Foreskin fibroblast (primary cell): ENCODE measurements at places on chromosomes 4 and X.
A peak's percentile ranks its signal among the peaks of the same experiment; 100 is the strongest.

- DNase-seq: no peak
Observed at GRCh38 chr4:65667506-65668041, 2.7 kb downstream of the EPHA5 start.

DNA sequence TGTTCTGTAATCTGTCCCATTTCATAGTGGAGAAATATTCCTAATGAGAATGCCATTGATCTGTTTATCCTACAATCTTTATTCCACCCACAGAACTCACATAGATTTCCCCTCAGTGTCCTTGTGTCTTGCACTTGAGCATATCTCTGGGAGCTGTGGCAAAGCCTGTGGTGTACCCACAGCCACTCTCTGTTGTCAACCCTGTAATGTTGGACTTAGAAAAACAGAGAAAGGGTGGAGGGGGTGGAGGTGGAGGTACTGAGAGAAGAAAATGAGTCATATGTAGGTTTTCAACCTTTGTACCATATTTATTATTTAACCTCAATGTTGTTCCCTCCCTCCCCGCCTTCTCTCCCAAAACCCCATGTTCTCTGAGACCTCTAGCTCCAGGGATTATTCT lies 46.9 kb upstream of the TLL1 start:
- DNase-seq: no peak

DNA sequence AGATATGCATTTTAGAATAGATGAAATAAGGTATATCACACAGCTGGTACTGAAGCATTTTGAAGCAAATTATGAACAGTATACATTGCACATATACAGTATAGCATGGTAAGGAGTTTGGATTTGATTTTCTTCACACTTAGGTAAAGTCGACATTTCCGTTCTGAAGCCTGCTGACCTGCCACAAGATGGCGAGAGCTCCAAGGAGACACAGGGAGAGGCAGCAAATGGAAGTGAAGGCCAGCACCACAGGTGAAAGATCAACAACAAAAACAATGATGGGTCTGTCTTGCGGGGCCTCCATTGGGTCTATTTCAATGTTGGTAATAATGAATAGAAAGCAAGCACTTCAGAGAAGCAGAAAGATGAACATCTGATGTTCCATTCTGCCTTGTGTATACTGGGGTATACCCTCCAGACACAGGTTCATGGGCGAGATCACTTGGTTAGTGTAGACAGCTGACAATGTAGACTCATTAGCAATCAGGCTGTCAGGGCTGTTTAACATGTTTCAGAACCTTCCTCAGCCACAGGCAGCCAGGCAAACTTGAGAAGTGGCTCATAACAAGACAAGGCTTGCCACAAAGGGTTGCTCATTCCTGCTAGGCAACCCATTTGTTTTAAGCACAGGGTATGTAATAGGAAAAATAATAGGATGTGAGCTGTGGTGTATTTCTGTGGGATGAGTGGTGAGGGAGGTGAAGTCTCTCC lies 21.4 kb upstream of the NOX1 start:
- DNase-seq: peak; percentile 66

DNA sequence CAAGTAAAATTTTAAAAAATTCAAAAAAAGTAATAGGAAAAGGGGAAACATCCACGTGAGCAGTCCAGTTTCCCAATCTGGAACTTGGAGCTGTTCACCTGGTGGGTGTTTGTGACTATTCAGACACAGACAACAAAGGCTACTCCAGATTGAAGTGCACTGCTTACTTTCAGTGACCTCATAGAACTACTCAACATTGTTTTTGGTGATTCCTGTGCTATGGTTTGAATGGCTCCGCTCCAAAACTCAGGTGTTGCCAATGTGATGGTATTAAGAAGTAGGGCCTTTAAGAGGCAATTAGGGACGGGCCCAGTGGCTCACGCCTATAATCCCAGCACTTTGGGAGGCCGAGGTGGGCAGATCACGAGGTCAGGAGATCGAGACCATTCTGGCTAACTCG lies 22.1 kb downstream of the SH3RF1 start:
- no peak for DNase-seq

DNA sequence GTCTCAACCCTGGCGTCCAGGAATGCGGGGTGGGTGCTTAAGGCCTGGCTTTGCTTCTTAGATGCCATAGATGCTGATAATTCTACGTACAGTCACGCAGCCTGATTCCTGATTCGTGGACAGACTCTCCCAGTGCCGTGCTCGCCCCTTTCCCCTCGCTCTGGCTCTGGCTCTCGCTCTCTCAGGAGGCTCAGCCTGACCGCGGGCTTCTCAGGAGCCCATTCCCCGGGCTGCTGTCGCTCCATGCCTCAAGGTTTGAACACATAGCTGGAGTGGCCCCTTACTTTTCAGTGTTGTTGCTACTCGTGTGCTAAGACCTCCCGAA lies 59.2 kb upstream of the ZC4H2 start:
- DNase-seq: peak; percentile 53

DNA sequence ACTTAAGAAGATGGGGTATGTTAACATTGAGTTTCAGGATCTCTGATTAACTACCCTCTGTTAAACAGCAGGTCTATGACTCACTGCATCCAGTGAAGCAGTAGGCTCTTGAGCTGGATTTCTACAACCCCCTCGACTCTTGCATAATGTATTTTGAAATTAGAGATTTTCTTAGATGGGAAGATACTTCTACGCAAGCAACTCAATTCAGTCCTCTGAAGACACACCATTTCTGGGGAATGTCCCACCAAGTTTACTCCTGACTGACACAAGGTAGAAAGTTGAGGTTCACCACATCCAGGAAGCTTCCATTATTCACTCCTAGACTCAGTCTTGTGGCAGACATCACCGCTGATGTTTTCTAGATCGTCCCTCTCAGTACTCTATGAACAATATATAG lies 12.9 kb downstream of the PALLD start:
- peak; percentile 62 for DNase-seq

DNA sequence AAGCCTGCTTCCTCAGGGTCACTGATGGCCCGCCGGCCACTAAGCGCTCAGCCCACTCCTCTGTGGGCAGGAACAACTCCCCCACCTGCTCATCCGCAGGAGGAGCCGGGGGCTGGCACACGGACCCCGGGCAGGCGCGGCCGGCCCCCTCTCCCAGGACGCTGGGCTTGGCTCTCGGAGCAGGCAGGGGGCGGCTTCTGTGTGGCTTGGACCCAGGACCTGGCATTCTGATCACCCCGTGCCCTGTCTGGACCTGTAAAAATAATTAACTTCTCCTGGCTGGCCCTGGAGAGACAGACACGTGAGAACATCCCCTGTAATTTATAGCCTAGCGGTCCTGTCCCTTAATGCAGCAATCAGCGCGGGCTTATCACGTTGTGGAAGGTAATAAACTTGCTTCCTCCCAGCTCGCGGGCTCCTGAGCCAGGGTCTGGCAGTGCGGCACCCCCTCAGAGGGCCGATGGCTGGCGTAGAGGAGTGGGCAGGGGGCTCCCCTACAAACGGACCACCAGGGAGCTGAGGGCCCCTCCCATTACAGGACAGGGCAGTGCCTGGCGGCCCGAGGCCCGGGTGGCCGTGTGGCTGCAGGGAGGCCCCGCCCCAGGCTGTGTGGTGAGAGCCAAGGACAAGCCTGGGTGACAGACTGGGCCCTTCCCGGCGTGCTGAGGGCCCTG lies 84.5 kb upstream of the NKX1-1 start:
- DNase-seq: no peak

DNA sequence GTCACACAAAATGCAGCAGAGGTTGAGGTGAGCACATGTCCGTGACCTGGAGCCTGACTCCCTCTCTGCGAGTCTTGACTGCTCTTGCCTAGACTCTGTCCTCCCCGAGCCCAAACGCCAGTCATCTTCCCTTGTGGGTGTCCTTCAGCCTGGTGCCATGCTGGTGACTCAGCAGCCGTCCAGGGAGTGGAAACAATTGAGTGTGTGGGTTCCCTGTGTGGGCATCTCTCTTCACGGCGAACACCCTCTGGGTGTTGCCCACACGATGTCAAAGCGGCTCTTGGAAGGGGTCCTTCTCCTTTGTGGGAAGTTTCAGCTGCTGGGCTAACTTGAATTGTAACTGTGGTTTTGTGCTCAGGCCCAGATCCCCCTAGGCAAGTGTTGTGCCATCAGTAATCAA lies 17.5 kb upstream of the MSANTD1 start:
- no peak for DNase-seq

DNA sequence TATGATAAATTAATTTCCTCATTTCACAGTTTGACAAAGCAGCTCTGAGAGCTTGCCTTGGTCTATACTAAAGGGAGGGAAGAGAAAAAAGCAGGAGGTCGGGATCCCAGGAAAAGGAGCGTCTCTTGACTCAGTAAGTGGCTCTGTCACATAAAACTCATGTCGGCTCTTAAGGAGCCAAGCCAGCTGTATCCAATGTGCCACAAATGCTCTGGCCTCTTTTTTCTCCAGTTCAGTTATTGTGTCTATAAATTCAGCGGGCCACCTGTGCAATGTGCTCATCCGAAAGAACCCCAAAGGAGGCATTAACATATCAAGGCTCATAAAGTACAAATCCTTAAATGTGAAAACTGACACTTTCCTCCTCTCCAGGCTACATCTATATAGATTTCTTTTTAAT lies 337.7 kb upstream of the FAM241A start:
- no peak for DNase-seq

GRCh38 chr4:81580346-81580993 lies 108.8 kb upstream of the RASGEF1B start:
- no peak for DNase-seq

DNA sequence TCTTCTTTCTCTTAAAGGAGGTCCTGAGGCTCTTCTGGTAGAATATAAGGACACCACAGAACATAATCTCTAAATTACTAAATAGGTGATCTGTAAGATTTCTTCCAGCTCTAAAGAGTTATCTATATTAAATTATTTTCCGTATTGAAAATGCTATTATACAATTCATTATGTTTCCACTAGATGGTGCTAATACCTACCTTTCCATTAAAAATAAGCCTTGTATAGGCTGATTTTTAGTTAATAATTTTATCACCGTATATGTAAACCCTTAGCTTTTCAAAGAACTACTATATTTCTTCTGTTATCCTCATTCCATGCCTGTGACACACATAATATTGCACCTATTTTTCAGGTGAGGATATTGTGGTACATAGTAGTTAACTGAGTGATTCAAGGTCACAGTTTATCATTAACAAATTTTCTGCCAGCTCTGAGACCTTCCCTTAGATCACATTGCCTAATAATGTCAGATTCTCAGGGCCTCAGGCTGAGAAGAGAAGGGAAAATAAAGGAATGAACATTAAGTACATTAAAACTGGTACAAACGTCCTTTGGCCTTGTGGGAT lies 138.8 kb downstream of the TEX11 start:
- DNase-seq: no peak

DNA sequence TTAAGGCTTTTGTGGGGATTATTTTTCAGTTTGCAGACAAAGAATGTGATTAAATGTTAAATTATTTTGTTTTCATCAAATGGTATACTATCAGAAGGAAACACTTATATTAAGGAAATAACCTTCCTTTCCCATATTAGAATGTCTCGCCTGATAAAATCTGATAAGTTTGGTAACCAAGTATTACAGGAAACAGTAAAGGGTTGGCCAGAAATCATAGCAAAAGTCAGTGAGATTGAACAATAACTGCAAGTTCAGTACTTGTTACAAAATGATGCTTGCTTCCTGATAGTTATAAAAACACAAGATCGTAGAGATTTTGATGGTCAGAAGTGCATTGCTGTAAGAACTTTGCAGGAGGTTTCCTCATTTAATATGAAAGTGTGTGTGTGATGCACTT lies 40.5 kb downstream of the FABP2 start:
- DNase-seq: no peak

DNA sequence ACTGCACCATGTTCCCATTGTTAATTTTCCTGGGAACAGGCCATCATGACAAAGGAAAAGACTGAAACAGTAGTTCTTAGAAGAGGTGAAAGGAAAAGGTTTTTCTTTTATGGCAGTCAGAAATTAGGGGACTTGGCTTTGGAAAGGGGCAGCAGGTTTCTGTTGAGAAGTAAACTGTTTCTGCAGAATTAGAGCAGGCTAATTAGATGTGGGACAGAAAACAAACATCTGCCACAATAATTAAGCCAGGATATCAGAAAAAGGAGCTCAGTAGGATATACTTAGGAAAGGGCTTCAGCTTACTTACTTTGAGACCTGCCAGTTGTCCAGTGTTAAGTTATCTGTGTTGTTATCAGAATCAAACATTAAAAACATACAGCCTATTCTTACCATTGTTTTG lies 36.7 kb upstream of the STPG2 start:
- no peak for DNase-seq

- DNase-seq: no peak
Observed at GRCh38 chrX:132748909-132749308, 209.5 kb downstream of the HS6ST2 start.

- no peak for DNase-seq
Observed at GRCh38 chrX:65990702-65991101, 49.2 kb downstream of the VSIG4 start.

DNA sequence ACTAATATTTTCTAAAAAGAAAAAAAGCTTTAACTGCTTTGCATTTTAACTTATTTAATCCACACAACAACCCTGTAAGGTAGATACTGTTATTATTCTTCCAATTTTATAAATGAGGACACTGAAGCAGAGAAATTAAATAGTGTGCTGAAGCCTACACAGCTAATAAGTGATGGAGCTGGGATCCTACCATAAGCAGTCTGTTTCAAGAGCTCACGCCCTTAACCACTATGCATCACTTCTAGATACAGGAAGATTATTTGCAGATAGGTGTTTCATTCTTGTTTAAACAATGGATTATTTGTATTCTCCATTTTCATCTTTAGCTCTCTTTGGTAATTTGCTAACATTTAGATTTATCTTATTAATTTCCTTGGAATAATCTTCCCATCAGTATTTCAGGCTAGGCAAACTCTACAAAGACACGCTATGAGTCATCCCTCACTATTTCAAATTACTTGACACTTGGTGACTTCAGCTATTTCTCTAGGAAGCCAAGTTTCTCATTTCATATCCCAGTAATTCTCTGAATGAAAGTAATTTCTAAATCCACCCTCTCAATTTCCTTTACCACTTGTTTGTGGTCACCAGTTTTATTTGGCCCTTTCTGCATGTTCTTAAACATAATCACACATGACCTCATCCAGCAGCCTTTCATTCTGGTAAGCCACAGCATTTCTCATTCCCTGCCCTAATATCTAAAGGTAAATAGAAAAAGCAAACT lies 67.3 kb downstream of the ASB9 start:
- DNase-seq: peak; percentile 28

GRCh38 chrX:129108936-129109335 lies 414.4 kb downstream of the SMARCA1 start:
- DNase-seq: no peak

DNA sequence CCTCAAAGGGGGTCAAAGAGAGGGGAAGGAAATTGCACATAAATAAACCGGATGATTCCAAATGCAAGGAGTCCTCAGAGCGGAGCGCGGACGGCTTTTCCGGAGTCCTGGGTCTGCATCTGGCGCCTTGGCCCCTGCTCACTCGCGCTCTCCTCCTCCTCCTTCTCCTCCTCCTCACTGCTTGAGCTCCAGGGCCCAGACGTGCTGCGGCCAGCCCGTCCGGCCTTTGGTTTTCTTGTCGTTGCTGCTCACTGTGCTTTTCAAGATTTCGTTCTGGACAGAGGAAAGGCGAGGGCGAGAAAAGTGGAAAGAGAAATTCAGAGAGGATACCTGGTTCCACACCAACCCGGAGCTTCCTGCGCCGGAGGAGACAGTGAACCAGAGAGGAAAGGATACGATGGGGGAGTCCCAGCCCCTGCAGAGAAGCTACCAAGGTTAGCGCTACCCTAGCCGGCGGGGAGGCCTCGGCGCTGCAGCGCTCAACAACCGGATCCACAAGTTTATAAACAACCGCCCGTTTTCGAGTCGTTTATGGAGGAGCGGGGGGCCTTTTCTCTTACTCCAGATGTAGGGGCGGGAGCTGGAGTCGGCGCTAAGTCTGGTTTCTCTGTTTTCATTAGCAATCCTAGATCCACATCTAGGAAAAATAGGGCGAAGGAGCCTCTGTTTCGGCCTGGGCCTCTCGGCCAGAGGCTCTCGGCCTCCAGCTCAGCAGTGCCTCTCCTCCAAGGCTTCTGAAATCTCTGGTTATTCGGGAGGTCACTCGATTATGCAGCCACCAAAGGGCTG lies 2.7 kb downstream of the HAND2 start:
- DNase-seq: peak; percentile 35
